ENCODE measurements at places on chromosomes 7 and 10. TPM values are rescaled to one million over a fixed set of nuclear protein-coding genes. Genes with fewer than 3 reads are reported as not detected.

DNA sequence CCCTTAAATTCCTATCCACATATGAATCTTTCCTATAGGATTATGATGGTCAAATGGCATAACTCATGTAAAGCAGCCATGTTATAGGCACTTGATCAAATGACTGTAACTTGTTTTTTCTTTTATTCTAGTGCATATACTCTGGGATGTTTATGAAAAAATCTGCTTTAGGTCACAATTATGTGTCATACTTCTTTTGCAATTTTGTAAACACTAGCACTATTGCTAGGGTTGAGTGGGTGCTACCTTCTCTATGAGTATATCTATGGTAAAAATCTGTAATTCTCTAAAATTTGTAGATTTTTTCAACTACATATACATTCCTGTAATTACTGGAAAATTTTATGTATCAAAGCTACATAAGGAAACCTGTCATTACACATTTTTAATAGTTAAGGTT, 50.0 kb downstream of the HGF start:
- no peaks in the 10 kb centered on the region for H3K4me1 ChIP-seq
- no peak for DNase-seq
- no peaks in the 10 kb centered on the region for H3K27me3 ChIP-seq
- no peak overlapping the region for H3K27ac ChIP-seq
- H3K4me3 ChIP-seq = no peak overlapping the region

GRCh38 chr10:5775685-5776084, 37.5 kb downstream of the GDI2 start:
- H3K4me3 ChIP-seq = no peak overlapping the region
- H3K36me3 ChIP-seq = peaks cover 23% of the 10 kb centered on the region
- no peaks in the 10 kb centered on the region for H3K27me3 ChIP-seq

The SLC18A3 gene
- total RNA-seq = not detected

DNA sequence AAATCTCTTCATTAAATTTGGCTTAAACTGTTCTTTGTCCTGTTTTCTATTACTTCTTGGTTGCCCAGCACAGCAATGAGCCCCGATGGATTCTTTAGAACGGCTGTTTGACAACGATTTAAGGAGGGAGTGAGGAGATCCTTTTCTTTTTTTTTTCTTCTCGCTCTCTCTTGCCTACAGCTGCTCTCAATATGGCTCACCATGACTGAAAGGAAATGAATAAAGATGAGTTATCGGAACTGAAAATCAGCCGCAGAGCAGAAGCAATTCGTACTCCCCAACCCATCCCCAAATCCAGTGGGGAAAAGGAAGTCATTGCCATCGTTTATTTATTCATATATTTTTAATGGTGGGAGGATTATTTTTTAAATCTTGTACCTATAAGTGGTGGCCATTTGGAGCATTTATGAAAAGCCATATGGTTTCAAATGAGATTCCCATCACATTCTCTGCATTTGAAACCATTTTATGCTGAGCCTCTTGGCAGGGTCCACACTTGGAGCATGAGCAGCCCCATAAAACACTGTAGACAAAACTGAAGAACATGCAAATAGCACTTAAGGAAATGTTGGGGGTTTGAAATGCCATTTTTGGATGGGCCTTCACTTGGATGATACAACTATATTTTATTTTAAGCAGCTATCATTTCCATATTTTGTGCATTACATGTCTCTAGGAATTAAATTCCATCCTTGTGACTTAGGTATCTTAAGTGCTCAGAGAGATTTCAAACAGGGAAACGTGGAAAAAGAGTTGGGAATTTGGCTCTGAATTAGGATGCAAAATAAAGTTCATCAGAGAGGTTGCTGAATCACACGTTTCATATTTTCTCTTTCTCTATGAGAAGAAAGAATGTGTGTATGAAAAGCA, 107.7 kb upstream of the FZD1 start:
- DNase-seq = no peak
- no peaks in the 10 kb centered on the region for H3K4me1 ChIP-seq
- no peak overlapping the region for H3K27ac ChIP-seq
- no peaks in the 10 kb centered on the region for H3K27me3 ChIP-seq
- no peak overlapping the region for H3K4me3 ChIP-seq

- H3K4me1 ChIP-seq = peaks cover 15% of the 10 kb centered on the region
- no peak for DNase-seq
- H3K27ac ChIP-seq = no peak overlapping the region
Observed at GRCh38 chr10:22259280-22259679, 41.5 kb upstream of the EBLN1 start.

DNA sequence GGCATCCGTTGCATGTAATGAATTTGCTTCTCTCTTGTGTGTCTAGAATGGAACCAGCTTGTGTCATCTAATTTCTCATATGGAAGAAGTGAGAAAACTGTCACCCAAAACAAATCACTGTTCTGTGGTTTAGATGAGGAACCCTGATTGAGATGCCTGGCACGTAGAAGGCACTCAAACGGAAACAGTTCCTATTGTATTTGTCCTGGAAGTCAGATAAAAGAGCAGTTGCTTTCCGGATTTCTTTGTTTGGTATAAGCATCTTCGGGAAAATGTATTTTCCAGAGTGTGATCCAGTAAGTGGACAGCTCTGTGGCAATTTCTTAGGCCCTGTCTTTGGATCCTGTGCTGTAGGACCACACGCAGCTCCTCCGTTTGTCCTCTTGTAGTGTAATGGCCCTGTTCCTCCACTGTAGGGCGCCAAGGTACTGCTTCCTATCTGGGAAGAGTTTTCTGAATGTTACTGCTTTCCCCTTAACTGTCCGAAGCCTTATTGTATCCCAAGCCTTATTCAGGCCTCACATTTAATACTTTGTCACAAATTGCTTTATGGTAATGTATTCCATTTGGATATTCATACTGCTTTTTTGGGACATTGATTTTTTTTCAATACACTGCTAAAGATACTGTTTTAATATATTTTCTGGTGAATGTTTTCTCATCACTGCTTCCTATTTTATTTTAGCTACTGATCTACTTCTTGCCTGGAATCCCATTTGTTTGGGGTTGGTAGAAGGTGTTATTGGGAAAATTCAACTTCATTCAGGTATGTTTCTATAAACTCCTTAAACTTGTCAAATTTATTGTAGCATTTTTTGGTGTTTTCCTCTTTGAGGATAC, 24.8 kb downstream of the INPP5F start:
- no peak overlapping the region for H3K4me3 ChIP-seq
- H3K36me3 ChIP-seq = no peaks in the 10 kb centered on the region
- peaks cover 5% of the 10 kb centered on the region for H3K4me1 ChIP-seq
- H3K27me3 ChIP-seq = no peaks in the 10 kb centered on the region
- no peak overlapping the region for H3K27ac ChIP-seq
- peak; percentile 41 for DNase-seq

The BLNK gene
- 0.19 TPM for total RNA-seq

DNA sequence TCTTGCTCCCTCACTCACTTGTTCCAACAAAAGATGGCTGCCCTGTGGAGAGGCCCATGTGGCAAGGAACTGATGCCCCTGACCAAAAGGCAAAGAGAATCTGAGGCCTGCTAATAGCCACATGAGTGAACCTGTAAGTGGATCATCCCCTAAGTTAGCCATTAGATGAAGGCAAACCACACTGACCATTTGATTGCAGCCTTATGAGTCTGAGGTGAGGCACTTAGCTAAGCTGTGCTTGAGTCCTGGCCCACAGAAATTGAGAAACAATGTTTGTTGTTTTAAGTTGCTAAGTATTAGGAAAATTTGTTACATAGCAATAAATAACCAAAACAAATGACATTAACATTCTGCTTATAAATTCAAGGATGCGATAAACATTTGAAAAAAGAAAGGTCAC, 100.1 kb upstream of the BET1 start:
- H3K4me3 ChIP-seq = no peak overlapping the region
- no peaks in the 10 kb centered on the region for H3K36me3 ChIP-seq
- no peaks in the 10 kb centered on the region for H3K4me1 ChIP-seq

DNA sequence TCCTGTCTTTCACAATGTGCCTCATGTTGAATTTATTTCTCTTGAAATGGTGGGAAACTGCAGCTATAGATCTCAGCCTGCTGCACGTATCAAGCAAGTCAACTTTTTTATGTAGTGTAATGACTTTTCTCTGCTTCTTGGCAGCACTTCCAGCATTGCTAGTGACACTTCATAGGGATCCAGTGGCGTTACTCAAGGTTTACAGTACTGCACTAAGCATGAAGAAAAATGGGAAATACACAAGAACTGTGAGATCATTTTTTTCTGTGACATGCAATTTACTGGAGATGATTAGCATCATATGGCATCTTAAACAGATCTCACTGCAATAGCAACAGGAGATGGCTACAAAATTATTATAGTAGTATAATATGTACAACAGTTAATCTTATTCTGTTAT, 90.9 kb downstream of the POLR1F start:
- no peaks in the 10 kb centered on the region for H3K4me1 ChIP-seq

The SPDYE5 gene
- total RNA-seq = 0.29 TPM

- DNase-seq = no peak
- peak overlapping the region; percentile 21 for H3K4me3 ChIP-seq
- H3K4me1 ChIP-seq = peaks cover 98% of the 10 kb centered on the region
- peak overlapping the region; percentile 43 for H3K27ac ChIP-seq
Observed at GRCh38 chr10:6558759-6559461, 21.2 kb downstream of the PRKCQ start.

The GPRIN2 gene
- not detected for total RNA-seq

DNA sequence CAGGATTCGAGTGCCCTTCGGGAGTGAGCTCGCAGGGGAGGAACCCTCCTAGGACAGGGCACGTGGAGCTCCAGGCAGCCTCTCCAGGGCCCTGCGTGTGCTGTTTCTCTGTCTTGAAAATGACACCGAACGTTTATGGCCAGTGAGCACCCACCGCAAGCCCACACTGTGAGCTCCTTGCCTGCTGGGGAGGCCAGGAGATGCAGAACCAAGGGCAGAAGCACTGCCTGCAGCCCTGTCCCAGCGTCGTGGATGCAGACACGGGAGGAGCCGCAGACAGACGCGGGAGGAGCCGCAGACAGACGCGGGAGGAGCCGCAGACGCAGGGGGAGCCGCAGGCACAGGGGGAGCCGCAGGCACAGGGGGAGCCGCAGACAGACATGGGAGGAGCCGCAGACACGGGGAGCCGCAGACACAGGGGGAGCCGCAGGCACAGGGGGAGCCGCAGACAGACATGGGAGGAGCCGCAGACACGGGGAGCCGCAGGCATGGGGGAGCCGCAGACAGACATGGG, 314.4 kb downstream of the PTPRN2 start:
- no peak for DNase-seq
- no peaks in the 10 kb centered on the region for H3K4me1 ChIP-seq
- no peaks in the 10 kb centered on the region for H3K36me3 ChIP-seq
- H3K4me3 ChIP-seq = no peak overlapping the region
- no peak overlapping the region for H3K27ac ChIP-seq

The GJC3 gene
- total RNA-seq = 0.39 TPM

- H3K27ac ChIP-seq = no peak overlapping the region
- no peak overlapping the region for H3K4me3 ChIP-seq
- H3K36me3 ChIP-seq = no peaks in the 10 kb centered on the region
- H3K4me1 ChIP-seq = peaks cover 18% of the 10 kb centered on the region
Observed at GRCh38 chr10:86361156-86362128, 5.2 kb downstream of the GRID1 start.

The CTAGE15 gene
- total RNA-seq = not detected

The NRCAM gene
- total RNA-seq = 0.41 TPM

- no peaks in the 10 kb centered on the region for H3K27me3 ChIP-seq
- no peak overlapping the region for H3K4me3 ChIP-seq
- no peak overlapping the region for H3K27ac ChIP-seq
- H3K4me1 ChIP-seq = no peaks in the 10 kb centered on the region
Observed at GRCh38 chr7:79673421-79673820, 220.0 kb upstream of the MAGI2 start.

DNA sequence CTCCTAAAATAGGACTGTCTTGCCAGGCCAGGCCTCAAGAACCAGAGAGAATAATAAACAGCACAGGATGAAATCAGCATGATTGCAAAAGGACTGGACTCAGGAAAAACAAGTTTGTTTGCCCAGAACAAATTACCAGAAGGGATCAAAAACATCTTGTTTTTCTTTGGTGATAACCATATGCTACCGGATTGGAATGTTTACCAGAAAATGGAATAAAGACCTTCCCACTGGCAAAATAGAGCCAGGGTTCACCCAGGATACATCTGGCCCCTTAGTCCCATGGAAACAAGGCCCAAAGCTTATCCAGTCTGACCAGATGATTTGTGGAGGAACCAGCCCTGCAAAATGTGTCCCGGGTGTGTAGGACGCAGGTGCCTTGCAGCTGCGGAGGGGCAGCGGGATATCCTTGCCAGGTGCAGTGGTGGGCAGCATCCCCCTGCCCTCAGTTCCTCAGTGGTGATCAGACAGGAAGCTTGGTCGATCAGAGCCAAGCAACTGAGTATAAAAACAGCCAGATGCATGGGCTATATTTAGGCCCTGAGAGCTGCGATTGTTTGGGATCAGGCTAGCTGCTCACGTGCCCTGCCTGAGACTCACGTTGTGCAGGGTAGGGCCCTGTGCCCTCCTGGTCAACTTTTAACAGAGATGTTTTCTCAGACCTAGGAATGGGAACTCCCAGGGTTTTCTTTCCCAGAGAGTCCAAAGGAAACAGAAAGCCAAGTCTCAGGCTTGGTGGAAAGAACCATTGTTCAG, 4.6 kb upstream of the ZNF22 start:
- H3K4me3 ChIP-seq = no peak overlapping the region
- H3K27me3 ChIP-seq = no peaks in the 10 kb centered on the region
- no peak for DNase-seq
- no peaks in the 10 kb centered on the region for H3K36me3 ChIP-seq
- H3K4me1 ChIP-seq = peaks cover 19% of the 10 kb centered on the region

DNA sequence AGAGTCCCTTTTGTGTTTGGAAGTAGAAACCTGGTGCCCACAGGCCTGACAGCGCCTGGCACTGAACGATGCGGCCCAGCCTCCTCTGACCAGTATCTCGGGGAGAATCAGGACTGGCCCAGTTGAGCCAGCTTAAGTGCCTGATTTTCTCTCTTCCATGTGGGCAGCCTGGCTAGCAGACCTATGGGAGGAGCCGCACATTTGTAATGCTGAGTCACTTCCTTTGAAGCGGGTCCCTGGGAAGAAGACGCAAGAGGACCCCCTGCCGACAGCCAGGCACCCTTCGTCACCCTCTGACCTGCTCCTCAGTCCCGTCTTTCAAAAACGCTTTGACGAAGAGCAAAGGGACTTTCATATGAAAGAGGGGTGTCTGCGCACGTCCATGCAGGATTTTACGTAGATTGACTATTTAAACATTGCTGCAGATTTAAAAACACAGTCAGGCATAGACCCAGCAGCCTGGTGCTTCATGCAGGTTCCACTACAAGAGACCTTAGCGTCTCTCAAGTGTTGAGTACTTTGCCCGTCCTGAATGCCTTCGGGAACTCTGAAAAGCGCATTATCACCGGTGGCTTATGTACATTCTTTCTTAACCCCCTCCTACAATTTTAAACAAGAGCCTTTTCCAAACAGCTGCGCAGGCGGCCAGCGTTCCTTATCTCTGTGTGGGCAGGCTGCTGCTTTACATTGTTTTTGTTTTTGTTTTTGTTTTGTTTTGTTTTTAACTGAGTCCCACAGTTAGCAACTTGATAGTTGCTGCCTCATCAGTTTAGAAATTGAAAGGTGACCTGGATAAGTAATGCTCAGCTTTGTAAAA, 36.5 kb upstream of the AP5Z1 start:
- H3K4me3 ChIP-seq = no peak overlapping the region
- H3K27me3 ChIP-seq = no peaks in the 10 kb centered on the region
- peak overlapping the region; percentile 11 for H3K27ac ChIP-seq
- DNase-seq = no peak
- peaks cover 21% of the 10 kb centered on the region for H3K36me3 ChIP-seq

The PLEKHA1 gene
- total RNA-seq = 62.9 TPM

- no peak overlapping the region for H3K4me3 ChIP-seq
Observed at GRCh38 chr7:95220328-95220727, 104.0 kb downstream of the PON1 start.
